ENCODE measurements at places on chromosomes 1 and 21. TPM values are rescaled to one million over a fixed set of nuclear protein-coding genes. Genes with fewer than 3 reads are reported as not detected.

APOBEC4 gene
- not detected for total RNA-seq

LSM10 gene
- total RNA-seq = 13.4 TPM

DNA sequence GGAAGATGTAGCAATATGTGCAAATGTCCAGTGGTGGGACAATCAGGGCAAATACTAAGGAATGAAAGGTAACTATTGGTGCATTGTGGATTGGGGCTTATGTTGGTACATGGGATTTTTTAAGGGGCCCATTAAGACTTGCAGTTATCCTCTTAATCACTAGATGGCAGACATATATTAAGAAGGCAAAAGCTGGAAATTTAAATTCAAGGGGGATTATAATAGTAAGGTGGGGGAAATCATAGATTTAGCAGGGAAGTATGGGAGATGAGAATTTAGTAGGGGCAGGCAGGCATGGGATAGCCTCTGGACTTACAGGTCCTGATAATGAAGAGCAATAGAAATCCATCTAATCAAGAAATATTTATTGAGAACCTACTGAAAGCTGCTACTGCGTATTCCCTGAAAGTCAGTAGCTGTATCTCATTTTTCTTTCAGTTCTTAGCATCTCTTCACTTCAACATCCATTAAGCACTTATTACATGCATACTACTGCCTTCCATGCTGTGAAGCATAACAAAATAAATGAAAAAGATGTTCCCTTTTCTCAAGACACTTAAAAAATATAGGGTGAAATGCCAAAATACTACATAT, 251.8 kb downstream of the CRB1 start:
- peak; percentile 31 for DNase-seq

DNA sequence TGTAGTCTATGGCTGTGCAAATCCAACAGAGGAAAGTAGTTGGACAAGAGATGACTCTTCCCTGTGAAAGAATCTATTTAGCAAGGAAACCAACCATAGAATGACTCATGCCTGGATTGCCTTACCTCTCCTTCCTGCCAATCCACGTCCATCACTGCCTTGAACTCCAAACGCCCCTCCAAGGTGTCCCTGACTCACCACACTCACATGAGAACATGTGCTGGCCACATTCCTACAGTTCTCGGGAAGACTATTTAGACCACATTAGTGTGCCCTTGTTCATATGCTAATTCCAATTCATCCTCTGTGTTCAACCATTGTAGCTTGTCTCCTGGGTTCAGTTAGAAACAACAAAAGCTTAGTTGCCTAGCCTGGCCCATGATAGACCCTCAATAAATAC, 157.3 kb downstream of the SLC30A10 start:
- peak; percentile 100 for DNase-seq

DNA sequence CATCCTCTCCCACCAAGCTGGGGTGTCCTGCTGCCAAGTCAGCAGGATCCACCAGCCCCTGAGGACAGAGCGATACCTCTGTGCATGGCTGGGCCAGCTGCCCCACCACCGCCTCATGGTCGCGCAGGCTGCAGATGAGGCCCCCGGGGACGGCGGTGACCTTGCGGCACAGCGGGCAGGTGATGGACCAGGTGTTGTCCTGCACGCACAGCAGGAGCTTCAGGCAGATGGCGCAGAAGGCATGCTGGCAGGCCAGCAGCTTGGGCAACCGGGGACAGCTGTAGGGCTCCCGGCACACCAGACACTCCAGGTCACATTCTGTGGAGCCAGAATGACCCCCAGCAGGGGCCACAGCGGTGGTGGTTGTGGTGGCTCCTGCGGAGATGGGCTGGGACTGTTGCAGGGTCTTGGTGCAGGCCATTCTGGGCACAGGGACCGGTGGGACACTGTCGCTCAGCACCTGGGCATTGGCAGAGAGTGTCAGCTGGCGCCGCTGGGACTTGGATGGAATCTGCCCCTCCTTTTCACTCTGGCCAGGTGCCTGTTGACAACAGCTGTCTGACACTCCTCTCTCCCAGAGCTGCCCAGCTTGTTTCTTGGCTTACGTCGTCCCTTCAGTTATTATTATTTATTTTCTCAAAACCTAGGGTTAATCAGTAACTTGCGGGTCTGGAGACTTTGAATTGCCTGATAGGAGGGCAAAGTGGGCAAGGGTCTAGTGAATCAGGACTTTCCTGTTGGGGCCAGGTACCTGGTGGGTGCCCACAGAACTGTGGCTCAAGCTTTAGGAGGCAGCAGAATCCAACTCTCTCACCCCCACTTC, at the start of gene RNF186:
RNF186 (minus strand) TSS at position 603 of the 823 bp plus-strand sequence; CDS start at position 421, 182 bp downstream.
- no peak for DNase-seq

MAGI3 gene
- 6.4 TPM for total RNA-seq

DNA sequence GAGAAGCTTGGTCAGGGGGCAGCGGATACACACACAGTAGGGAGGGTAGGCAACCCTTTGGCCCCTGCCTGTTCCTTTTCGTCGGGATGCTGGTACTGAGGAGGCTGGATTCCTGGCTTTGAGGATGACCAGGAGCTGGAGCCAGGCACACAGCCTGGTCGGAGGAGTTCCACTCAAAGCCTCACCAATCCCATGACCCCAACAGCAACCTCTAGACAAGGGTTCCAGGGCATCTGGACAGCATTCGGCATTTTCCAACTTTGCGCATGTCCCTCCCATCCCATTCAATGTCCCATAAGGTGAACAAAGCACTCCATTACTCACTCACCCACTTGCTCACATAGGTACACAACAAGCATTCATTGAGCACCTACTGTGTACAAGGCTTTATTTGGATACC, 42.6 kb upstream of the HMGB4 start:
- DNase-seq = no peak

DNA sequence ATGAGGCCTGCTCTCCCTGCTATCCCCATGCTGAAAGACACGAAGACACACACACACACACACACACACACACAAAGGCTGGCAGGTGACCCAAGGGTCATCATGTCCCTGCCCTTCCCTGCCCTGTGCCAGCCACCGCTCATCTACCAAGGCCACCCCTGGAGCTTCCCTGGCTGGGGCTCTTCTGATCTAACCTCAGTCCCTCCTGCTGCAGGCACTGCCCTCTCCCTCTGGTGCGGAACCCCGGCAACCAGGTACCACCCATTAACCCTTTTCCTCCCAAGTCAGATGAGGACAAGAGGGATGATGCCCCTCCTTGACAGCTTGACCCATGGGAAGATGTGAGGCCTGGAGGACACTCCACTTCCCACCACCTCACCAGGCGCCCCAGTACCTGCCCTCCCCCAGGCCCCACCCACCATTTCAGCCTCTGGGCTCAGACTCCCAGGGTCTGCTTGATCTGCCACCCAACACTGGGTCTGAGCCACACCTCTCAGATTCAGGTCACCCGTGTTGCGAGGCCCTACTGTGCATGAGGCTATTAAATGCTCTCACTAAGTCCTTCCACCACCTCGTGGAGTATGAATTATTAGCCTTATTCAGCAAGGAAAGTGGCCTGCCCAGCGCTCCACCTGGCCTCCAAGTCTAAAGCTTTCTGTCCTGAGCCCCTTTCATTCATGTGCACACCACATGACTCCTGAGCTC, 2.5 kb downstream of the SDC3 start:
- DNase-seq = no peak

DNA sequence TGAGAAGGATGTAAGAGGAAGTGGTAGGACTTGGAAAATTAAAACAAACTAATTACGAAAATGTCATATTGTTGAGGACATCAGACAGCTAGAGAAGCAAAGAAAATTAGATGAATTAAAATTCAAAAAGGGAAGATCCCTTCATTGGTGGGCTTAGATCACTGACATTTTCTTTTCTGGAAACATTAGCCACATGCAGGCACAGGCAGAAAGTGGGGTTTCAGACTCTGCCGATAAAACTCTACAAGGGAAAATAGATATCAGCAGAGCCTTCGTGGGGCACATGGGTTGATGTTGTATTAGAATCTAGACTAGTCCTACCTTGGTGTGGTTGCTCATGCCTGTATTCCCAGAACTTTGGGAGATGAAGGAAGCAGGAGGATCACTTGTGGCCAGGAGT, 12.4 kb upstream of the RGS1 start:
- no peak for DNase-seq

DNA sequence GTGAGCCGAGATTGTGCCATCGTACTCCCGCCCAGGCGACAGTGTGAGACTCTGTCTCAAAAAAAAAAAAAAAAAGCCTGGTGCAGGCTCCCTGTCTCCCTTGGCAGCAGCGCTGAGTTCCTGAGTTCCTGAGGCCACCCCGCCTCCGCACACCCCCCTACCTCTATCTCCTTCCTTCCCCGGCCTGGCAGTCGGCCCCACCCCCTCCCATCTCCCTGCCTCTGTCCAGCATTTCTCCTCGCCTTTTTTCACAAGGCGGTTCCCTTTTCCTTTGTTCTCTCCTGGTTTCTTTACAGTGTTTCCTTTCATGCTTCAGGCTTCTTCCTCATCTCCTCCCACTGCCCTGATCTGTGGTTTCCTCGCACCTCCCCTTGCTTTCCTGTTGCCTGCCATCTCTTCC, 2.7 kb downstream of the RORC start:
- DNase-seq = peak; percentile 82

DNA sequence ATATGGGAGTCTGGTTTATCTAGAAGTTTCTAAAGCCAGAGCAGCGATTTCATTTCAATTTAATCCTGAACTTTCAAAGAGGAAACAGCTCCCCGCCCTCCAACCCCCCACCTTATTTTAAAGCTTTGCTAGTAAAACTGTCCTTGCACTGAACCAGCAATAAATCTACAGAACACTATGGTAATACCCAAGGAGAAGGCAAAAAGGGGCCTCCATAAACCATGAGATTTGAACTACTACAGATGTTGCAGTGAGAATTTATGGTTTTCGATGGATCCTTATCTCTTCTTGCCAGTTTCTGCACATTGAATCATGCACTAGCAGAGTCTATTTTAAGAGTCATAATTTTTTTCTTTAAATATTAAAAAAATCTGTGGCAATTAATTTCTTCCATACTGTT, 64.8 kb upstream of the BEND5 start:
- DNase-seq = no peak

DNA sequence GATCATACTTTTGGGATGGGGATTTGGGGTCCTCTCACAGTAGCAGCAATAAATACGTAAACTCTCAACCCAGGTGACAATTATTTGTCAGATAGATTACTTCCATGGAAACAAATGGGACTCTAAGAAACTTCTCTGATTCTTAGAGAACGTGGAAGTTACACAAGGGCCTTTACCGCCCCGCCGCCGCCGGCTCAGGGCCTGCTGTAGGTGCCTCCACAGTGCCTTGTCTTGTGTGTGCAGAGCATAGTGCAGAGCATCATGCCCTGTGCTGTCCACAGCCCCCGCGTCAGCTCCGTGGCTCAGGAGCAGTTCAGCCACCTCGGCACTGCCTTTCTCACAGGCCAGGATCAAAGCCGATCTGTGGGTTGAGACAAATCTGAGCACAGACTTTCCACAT, 11.0 kb downstream of the ANKRD35 start:
- DNase-seq = no peak

OPRD1 gene
- total RNA-seq = 0.03 TPM

DNA sequence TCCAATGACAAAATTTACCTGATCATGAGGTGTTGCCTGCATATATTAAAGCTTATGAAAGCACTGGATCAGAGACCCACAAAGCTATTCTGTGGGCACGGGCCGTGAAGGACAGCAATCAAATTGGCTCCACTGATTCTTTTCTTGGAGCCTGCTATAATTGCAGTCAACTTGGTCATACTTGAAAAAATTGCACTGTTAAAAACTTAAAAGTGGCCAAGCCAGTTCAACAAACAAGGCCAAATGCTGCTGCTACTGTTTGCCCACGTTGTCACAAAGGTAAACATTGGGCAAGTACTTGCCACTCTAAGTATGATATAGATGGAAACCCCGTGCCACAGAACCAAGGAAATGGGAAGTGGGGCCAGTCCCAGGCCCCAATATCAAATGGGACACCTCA, 37.8 kb downstream of the CYP4A11 start:
- no peak for DNase-seq

- peak; percentile 88 for DNase-seq
Observed at GRCh38 chr21:45004481-45005247, 64.8 kb downstream of the SLX9 start.

GRCh38 chr1:219533280-219533679, 79.6 kb downstream of the ZC3H11B start:
- DNase-seq = no peak

RGS16 gene
- not detected for total RNA-seq

DNA sequence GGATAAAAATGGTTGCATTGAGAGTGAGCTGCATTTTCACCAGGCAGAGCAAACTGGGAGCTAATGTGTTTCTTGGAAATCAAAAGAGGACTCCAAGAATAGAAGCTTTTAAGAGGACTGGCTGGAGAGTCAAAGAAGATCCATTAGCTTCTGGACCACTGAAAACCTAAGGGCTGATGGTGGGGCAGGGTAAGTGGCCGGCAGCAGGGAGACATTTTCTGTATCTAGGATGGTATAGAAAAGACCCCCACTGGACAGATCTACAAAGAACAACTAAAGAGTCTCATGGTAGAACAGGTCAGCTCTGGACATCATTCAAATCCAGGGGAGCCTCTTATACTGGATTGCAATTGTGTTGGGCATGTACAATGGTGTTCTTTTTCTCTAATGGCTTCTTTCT, 262.3 kb downstream of the PTGER3 start:
- no peak for DNase-seq

RGS13 gene
- not detected for total RNA-seq

DNA sequence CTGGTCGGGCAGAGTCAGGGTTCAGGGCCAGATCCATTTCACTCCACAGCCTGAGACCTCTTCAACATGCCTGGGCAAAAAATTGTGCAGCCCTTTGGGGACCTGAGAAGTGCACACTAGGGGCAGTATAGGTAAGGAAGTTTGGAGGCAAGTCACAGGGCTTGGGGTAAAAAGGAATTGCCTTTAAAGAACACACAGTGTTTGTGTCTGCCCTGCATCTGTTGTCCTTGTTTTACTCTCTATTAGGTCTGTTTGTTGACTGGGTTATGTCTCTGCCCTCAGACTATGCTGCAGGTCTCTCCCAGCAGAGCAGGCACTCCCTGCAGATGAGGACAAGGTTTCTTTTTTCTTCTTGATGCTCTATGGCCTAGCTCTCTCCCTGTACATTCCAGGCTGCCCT, 22.0 kb downstream of the LDLRAD2 start:
- DNase-seq = no peak

S100A7 gene
- not detected for total RNA-seq

- no peak for DNase-seq
Observed at GRCh38 chr1:2234762-2235113, 6.6 kb downstream of the SKI start.
